ENCODE measurements at places on chromosomes 11 and 22.

GRCh38 chr11:111981270-111981669 lies 43.9 kb upstream of the DLAT start:
- no peak for DNase-seq
- H3K27ac ChIP-seq, result no peak overlapping the region
- peaks cover 15% of the 10 kb centered on the region for H3K27me3 ChIP-seq
- peaks cover 4% of the 10 kb centered on the region for H3K4me1 ChIP-seq
- H3K36me3 ChIP-seq, result no peaks in the 10 kb centered on the region

GRCh38 chr22:38238519-38239071 lies 34.2 kb downstream of the TMEM184B start:
- no peak for DNase-seq
- no peaks in the 10 kb centered on the region for H3K27me3 ChIP-seq
- H3K4me3 ChIP-seq, result no peak overlapping the region
- H3K36me3 ChIP-seq, result peaks cover 14% of the 10 kb centered on the region

DNA sequence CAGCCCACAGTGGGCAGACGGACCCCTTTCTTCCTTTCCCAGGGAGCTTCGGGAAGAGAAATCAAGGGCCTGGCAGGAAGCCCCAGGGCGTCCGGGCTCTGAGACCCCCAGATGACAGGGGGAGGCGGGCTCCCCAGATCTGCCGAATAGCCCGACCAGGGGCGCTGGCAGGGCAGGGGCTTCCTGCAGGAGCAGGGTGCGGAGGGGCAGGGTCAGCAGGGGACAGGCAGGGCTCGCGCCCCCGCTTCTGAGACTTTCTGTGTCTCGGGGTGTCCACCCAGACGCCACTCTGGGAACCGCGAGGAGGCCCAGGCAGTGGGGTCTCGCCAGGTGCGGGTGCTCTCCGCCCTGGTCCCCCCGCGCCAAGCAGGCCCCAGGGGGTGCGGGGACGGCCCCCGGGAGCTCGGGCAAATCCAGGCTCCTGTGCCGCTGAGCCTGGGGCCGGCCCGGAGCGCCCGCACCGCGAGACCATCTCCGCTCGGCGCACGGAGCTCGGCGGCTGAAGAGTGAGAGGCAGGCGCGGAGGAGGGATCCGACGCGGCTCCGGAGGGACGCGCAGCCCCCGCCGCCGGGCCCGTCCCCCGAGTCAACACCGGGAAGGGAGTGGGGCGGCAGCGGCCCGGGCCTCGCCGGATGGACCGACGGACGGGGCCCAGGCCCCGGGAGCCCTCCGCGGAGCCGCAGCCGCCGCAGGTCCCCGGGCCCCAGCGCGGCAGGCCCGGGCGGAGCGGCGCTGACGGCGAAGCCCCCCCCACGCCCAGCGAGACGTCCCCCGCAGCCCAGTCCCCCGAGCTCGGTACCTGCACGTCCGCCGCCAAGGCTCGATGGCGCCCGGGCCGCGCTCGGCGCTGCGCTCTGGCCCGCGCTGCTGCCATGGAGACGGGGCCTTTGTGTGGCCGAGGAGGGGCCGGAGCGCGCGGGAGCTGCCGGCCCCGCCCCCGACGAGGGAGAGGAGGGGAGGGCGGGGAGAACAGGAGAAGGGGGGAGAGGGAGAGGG lies at the start of gene PLXNB2:
Gene PLXNB2 (minus strand): TSS at position 894 of the 997 bp plus-strand sequence. CDS start 17,062 bp downstream, outside the sequence.
- peak within 1 kb of the TSS; percentile 67 for H3K4me3 ChIP-seq
- H3K36me3 ChIP-seq, result no peaks in the 10 kb centered on the region
- H3K27ac ChIP-seq, result peak within 1 kb of the TSS; percentile 63
- H3K27me3 ChIP-seq, result no peaks in the 10 kb centered on the region

DNA sequence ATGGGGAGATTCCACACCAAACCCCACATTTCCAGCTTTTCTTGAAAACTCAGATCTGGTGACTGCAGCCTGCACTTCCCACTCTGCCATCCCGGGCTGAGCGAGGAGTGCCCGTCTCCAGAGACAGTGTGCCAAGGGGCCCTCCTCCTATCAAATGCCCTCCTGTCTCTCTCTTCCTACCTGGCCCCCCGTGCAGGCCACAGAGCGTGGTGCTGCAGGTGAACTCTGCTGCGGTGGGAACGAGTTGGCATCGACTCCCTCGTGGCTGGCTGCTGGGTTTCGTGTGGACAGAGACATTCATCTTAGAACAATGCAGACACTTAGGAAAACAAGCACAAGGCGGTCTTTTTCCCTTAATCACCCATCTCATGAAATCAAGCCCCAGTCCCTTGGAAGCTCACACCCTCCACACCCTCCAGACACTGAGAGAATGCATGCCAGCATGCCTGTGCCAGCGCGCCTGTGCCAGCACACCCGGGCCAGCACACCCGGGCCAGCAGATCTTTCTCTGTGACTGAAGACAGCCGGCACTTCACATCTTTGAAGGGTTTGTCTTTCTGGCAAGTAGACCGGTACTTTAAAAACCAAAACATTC lies 65.0 kb downstream of the PARVB start:
- DNase-seq, result no peak
- H3K36me3 ChIP-seq, result peaks cover 2% of the 10 kb centered on the region
- peaks cover 7% of the 10 kb centered on the region for H3K4me1 ChIP-seq

DNA sequence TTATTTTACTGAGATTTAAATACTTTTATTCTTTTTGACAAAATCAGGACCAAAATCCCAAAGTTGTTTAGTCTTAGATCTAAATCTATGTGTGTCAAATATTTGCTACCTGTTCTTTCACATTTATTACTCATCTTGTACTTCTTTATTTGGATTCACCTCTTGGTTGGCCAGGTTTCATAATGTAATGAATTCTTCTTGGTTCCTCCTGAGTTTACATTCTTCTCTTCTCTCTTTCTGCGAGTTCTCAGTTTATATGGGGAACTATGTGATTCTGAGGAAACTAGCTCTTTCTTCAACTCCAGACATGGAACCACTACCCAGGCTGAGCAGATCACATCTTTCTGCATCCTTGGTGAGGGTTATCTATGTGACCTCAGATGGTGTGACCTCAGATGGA lies 50.2 kb downstream of the EHF start:
- no peak overlapping the region for H3K27ac ChIP-seq
- H3K4me1 ChIP-seq, result peaks cover 6% of the 10 kb centered on the region
- H3K36me3 ChIP-seq, result no peaks in the 10 kb centered on the region
- H3K4me3 ChIP-seq, result no peak overlapping the region
- DNase-seq, result no peak
- H3K27me3 ChIP-seq, result peaks cover 6% of the 10 kb centered on the region

Measured in memory B cell (primary cell).